ENCODE measurements at places on chromosomes 1 and 21. TPM values are rescaled to one million over a fixed set of nuclear protein-coding genes. Genes with fewer than 3 reads are reported as not detected.

Gene TMOD4
- total RNA-seq = 2.8 TPM

- H3K27ac ChIP-seq = no peak overlapping the region
- DNase-seq = no peak
- peaks cover 3% of the 10 kb centered on the region for H3K36me3 ChIP-seq
- no peaks in the 10 kb centered on the region for H3K27me3 ChIP-seq
Observed at GRCh38 chr1:172117800-172118199, 276.5 kb downstream of the DNM3 start.

Gene HORMAD1
- total RNA-seq = not detected

Gene PAFAH2
- total RNA-seq = 8.4 TPM

DNA sequence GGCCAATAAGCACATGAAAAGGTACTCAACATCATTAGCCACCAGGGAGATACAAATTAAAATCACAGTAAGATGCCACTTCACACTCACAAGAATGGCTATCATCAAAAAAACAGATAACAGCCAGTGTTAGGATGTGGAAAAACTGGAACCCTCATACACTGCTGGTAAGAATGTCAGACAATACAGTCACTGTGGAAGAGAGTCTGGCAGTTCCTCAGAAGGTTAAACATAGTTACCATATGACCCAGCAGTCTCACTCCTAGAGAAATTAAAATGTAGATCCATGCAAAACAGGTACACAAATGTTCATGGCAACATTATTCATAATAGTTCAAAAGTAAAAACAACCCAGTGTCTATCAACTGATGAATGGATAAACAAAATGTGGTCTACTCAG is 33.3 kb downstream of the LDLRAD1 start:
- H3K27me3 ChIP-seq = peaks cover 8% of the 10 kb centered on the region
- no peak for DNase-seq
- peaks cover 14% of the 10 kb centered on the region for H3K4me1 ChIP-seq
- no peaks in the 10 kb centered on the region for H3K36me3 ChIP-seq
- H3K4me3 ChIP-seq = no peak overlapping the region
- no peak overlapping the region for H3K27ac ChIP-seq
